ENCODE measurements at places on chromosomes 3 and 15.
A peak's percentile ranks its signal among the peaks of the same experiment; 100 is the strongest.

DNA sequence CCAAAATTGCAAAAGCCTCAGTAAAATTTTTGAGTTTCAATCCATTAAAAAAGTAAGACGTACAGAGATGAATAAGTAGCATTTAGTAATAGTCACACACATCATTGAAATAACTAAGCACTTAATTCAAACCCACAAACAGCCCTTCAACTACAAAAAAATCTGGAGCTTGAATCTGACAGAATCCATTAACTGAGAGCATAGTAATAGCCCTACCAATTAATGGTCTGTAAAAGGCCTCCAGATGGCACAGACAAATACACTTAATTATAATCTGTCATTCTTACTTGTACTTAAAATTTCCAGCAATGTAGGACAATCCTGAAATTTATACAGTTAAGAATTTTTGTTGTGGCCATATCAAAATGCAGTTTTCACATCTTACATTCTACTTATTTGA is 246.9 kb downstream of the VGLL3 start:
- H3K4me3 ChIP-seq = no peak overlapping the region
- no peak overlapping the region for H3K27ac ChIP-seq
- no peaks in the 10 kb centered on the region for H3K36me3 ChIP-seq
- H3K27me3 ChIP-seq = no peaks in the 10 kb centered on the region
- no peaks in the 10 kb centered on the region for H3K4me1 ChIP-seq
- no peak for DNase-seq

- no peaks in the 10 kb centered on the region for H3K4me1 ChIP-seq
- no peaks in the 10 kb centered on the region for H3K36me3 ChIP-seq
- no peak for DNase-seq
- H3K27ac ChIP-seq = no peak overlapping the region
Measured at GRCh38 chr3:12451481-12451880, 32.8 kb upstream of the TSEN2 start.

DNA sequence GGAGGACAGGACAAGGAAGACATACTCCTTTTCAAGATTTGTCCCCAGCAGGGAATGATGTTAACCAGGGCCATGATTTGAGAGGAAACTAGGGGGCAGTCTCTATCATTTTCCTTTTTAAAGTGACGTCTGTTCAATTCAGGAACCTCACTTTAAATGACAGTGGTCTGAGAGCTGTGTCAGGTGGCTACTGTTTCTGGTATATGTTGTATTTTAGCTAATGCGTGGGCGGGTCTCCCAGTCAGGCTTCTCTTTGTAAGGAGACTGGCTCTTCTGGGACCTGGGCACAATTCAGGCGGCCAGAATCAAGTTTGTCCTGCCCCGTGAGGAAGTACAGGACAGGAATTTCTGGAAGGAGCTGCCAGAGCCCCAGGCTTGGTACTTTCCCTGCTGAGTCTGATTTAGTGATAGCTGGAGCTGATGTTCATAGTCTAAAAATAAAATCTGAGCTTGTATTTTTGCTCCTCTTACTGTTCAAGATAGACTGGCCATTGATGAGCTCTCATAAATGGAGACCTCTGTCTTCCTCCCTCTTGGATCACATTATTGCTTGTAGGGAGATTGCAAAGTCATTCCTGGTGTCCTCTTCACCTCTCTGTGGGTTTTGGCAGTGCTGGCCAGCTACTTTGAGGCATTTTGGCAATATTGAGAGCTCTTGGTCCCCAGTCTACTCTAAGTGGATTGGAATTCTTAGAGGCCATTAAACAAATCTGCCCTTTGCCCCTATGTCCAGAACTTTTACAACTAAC is 25.6 kb downstream of the SQOR start:
- no peak for DNase-seq
- H3K4me3 ChIP-seq = no peak overlapping the region
- H3K36me3 ChIP-seq = no peaks in the 10 kb centered on the region
- peaks cover 21% of the 10 kb centered on the region for H3K4me1 ChIP-seq
- H3K27ac ChIP-seq = peak overlapping the region; percentile 1

DNA sequence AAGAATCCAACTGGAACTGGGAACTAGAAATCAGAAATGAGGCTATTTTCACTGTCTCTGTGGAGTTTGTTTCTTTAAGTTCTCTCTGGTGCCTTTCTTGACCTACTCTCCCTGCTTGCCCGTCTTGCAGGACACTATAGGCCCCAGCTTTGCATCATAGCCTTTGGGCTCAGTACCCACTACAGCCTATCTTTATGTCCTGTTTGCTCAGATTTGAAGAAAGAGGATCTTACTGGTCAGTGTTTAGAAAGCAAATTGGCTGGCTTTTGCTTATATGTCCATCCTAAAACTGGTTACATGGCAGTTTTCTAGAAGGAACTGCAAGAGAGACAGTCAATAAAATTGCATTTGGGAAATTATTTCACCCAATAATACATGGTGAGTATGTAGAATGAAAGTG is 231.8 kb upstream of the TBL1XR1 start:
- no peaks in the 10 kb centered on the region for H3K27me3 ChIP-seq
- H3K4me1 ChIP-seq = peaks cover 17% of the 10 kb centered on the region
- no peaks in the 10 kb centered on the region for H3K36me3 ChIP-seq
- no peak overlapping the region for H3K27ac ChIP-seq

DNA sequence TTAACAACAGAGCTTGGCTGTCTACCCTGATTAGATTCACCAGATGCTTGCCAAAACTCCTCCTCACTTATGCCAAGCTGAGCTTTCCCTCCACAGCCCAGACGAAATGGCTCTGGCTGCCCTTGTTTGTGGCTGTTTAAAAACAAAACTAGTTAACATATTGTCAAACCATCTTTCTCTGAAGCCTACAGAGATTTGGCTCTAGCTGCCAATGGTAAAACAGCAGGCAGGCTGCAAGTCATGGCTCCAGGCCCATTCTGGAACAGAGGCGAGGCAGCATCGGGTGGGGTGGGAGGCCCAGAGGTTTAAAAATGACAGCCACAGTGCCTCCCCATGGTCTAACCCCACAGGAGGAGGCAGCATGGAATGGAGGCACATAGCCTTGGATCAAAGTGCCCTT is 75.9 kb downstream of the SCN5A start:
- H3K27me3 ChIP-seq = no peaks in the 10 kb centered on the region
- DNase-seq = peak; percentile 42
- no peak overlapping the region for H3K27ac ChIP-seq
- no peak overlapping the region for H3K4me3 ChIP-seq
- H3K36me3 ChIP-seq = no peaks in the 10 kb centered on the region

DNA sequence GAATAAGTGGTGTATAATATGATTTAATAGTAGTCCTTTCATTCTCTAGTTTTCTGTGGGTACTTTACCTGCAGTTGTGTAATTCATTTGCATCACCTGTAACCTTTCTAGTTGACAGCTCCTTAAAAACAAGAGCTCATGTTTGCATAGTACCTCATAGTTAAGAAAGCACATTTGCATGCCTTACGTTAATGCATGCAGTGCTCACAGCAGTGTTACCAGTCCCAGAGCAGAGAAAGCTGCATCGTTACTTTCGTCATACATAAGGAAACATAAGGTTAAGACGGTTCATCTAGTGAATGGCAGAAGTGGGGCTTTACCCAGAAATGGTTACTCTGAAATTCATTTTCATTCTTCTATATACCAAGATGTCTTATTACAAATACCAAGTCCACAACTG is 111.3 kb downstream of the AKAP13 start:
- no peak for DNase-seq
- H3K4me3 ChIP-seq = no peak overlapping the region
- H3K4me1 ChIP-seq = peaks cover 40% of the 10 kb centered on the region
- H3K27me3 ChIP-seq = no peaks in the 10 kb centered on the region
- H3K27ac ChIP-seq = no peak overlapping the region
- H3K36me3 ChIP-seq = peaks cover 11% of the 10 kb centered on the region

DNA sequence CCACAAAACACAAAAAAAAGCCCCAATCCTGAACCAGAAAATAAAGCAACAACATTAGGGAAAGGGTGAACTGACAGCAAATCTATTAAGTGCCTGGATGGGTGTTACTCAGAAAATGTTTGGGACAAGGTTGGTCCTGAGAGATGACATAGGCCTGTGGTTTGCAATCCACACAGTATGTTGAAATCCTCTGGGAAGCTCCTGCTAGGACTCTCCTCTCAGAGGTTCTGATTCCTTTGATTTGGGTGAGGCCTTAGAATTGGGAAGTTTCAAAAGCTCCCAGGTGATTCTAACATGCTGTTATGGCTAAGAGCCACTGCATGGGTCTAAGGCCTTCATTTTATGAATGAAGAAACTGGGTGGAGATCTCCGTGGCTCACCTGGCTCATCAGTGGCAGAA is 18.4 kb downstream of the CLDN1 start:
- H3K4me3 ChIP-seq = no peak overlapping the region
- DNase-seq = no peak
- H3K4me1 ChIP-seq = peaks cover 8% of the 10 kb centered on the region

DNA sequence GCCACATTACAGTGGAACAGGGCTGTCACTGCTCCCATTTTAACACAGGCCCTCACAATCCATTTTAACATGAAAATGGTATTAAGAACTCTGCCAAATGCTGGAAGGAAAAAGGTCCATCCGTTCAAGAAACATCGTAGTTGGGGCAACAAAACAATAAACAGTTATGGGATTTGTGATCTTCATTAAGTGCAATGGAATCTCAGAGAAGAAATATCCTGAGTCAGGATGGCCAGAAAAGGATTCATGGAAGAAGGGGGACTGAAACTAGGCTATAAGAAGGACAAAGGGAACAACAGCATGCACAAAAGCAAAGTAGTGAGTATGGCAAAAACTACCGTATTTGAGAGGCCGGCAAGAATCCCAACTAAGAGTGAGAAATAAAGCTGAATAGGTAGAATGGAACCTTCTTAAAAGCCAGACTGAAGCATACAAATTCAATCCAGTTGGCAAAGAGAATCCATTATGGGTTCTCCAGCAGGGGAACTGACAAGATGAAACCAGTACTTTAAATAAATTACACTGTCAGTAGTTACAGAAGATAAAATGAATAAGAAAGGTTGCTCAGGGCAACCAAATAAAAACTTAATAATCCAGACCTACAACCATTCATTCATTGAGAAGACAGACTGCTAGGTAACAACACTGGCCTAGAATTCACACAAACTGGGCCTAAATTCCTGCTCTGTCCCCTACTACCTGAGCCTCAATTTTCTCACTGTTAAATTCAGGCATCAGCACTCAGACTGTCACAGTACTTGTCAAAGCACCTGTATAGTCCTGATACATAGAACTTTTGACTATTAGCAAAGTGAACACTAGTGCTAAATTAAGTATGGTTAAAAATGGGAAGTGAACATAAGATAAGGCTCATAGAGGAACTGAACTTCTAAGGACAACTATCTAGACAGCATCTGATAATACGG is 6.3 kb downstream of the TBL1XR1 start:
- H3K36me3 ChIP-seq = peaks cover 41% of the 10 kb centered on the region
- H3K27me3 ChIP-seq = no peaks in the 10 kb centered on the region
- peak overlapping the region; percentile 42 for H3K27ac ChIP-seq
- DNase-seq = no peak

- no peak overlapping the region for H3K27ac ChIP-seq
- no peak overlapping the region for H3K4me3 ChIP-seq
- H3K27me3 ChIP-seq = no peaks in the 10 kb centered on the region
- H3K36me3 ChIP-seq = peaks cover 3% of the 10 kb centered on the region
- DNase-seq = no peak
Measured at GRCh38 chr15:36814105-36814504, 234.7 kb downstream of the CDIN1 start.
